ENCODE measurements at places on chromosomes 3 and 15.

GRCh38 chr3:71160785-71161546 is 422.6 kb downstream of the FOXP1 start:
- no peak for DNase-seq

DNA sequence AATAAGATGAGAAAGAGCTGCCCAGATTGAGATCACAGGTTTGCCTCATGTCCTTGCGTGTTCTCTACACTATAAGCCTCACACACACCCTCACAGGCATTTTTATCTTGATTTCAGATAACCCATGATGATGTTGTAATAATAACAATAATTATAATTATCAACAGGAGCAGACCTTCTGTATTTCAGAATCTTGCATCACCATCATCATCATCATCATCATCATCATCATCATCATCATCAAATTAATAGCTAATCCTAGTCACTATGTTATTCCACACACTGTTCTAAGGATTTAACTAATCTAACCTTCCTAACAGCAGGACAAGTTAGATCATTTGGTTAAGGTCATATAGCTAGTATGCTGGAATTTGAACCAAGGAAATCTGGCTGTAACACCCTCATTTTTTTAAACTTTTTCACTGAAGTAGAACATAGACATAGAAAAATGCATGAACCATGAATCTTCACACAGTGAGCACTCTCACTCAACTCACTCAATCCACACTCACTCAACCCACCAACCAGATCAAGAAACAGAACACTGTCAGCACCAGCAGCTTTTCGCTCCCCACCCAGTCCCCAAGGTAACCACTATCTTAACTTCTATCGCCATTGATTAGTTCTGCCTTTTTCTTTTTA is 1.8 kb upstream of the SH2D7 start:
- DNase-seq = no peak

DNA sequence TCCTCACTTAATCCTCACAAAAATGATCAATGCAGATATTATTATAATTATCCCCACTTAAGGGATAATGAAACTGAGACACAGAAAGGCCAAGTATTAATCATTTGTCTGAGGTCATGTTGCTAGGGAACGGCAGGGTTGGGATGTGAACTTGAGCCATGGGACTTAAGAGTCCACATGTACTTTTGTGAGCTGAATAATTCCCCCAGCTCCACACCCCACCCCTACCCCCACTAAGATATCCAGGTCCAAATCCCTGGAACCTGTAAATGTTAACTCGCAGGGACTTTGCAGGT is 290.5 kb upstream of the GADL1 start:
- no peak for DNase-seq

DNA sequence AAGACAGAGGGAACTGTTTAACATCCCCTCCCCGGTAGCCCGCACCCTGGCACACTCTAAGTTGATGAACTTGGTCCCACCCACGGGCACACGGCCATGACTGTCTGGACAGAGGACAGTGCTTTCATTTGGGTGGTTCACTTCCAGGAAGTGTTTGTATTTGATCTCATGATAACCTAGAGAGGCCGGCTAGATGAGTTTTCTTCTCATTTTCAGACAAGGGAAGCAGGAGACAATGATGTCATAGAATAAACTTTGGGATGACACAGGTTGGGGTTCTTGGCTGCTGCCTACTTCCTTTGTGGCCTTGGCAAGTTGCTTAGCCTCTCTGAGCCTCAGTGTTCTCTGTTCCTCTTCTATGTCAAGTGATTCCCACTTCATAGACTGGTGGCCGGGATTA is 16.1 kb upstream of the LYSMD4 start:
- DNase-seq = no peak

- DNase-seq = no peak
Measured at GRCh38 chr3:111035316-111035715, 36.3 kb upstream of the NECTIN3 start.

GRCh38 chr15:94582368-94582767 is 351.0 kb downstream of the MCTP2 start:
- DNase-seq = no peak

- DNase-seq = no peak
Measured at GRCh38 chr15:80780416-80781221, 1.4 kb downstream of the CEMIP start.

DNA sequence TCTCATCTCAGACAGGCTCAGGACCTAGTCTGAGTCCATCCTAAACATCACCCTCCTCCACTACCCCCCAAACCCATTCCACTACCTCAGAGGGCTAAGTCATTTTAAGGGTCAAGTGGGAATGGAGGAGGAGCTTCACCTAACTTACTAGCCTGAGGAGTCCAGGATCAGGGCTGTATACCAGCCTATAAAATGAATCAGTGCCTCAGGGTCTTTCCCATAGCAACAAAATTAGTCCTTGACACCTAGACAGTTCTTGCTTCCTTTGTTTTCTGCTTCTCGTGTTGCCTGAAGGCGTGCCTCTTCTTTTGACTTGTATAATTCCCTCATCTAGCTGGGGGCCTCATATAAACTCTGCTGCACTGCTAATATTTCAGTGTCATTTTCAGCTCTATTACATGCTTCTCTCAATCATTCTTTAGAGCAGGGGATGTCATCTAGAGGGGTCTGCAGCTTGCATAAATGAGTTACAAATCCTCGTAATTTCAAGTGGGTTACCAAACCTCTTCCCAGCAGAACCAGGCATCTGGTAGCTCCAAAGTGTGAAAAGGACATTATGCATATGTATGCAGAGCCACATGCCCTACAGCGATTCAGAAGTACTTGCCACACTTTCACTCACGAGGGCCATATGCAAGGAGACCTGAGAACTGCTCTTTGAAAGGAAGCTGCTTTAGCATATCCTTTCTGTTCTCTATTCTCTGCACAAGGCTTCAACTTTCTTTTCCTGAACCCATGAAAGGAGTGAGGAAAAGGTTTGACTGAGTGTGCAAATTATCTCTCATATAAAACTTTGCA is 311.7 kb upstream of the SEMA6D start:
- no peak for DNase-seq

DNA sequence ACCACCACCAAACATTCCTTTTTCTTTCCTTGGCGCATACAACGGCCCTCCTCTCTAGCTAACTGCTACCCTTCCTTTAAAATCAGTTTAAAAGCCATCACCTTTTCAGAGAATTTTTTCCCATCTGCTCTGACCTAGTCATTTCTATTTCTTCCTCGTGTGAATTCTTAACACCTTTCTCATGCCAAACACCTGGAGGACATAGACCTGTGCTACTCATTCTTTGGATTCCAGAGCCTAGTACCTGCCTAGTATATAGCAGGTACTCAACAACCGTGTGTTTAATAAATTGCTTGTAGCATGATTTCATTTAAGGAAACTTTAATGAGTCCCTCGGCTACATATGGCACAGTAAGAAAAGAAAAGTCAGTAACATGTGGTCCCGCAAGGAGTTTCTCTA is 2.0 kb upstream of the TPM1 start:
- no peak for DNase-seq

GRCh38 chr15:39075756-39076341 is 505.0 kb upstream of the THBS1 start:
- DNase-seq = no peak

DNA sequence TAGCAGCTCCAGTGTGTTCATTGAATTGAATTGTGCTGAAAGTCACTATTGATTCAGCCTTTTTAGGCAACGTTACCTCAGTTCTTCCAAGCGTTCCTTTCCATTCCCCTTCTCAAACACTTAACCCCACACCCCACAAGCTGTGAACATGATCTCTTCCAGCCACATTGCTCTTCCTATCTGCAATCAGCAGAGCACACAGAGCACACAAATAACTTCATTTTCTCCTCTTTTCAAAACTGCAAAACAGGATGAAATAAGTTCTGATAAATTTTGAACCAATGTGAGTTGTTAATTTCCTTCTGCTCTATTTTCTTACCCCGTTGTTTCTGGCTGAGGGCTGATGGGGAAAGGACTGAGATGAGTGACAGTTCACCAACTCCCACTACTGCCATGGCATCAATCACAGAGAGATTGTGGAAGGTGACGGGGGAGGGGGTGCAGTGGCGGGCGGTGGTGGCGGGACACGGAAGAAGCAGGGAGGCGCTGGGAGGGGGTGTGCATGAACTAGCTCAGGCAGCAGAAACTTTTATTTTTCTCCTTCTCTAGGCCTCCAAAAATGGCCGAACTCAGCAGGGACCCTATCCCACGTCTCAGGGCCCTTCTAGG is 147.2 kb downstream of the SSR3 start:
- DNase-seq = no peak
